Lower leg skin (tissue), 4 donors: ENCODE measurements at places on chromosomes 2 and 18. TPM values are rescaled to one million over a fixed set of nuclear protein-coding genes. Genes with fewer than 3 reads are reported as not detected.

The GNAL gene
- 15.1 TPM for total RNA-seq

The BIRC6 gene
- 146 TPM for total RNA-seq

The CHRNG gene
- total RNA-seq, result not detected

The PLCL1 gene
- 3.1 TPM for total RNA-seq

The IGFBP5 gene
- 103 TPM for total RNA-seq

The LRRC30 gene
- not detected for total RNA-seq

The ANTXR1 gene
- 43.3 TPM for total RNA-seq

The DHX57 gene
- total RNA-seq, result 19.8 TPM

The SKA1 gene
- total RNA-seq, result 0.07 TPM

The LBX2 gene
- not detected for total RNA-seq

The DPYSL5 gene
- not detected for total RNA-seq

The TCF4 gene
- total RNA-seq, result 98.4 TPM

The SP140L gene
- total RNA-seq, result 1.3 TPM

The SKOR2 gene
- total RNA-seq, result not detected

The HOXD10 gene
- 0.29 TPM for total RNA-seq

The ADI1 gene
- 33.2 TPM for total RNA-seq

The METTL21A gene
- 4.5 TPM for total RNA-seq

The CYP20A1 gene
- total RNA-seq, result 25.5 TPM

The ALPI gene
- total RNA-seq, result not detected

The LCT gene
- 0.15 TPM for total RNA-seq

The SLC23A3 gene
- total RNA-seq, result 4.4 TPM

The VWC2L gene
- total RNA-seq, result not detected

The WDSUB1 gene
- total RNA-seq, result 2.8 TPM

The ARHGAP15 gene
- 1.9 TPM for total RNA-seq

The TPO gene
- 3.3 TPM for total RNA-seq

The UGT1A1 gene
- 0.80 TPM for total RNA-seq

The SPEG gene
- total RNA-seq, result 3.3 TPM

The GAL3ST2 gene
- 0.34 TPM for total RNA-seq

The STPG4 gene
- total RNA-seq, result 4.1 TPM

The GPAT2 gene
- 0.38 TPM for total RNA-seq

The GALNT3 gene
- total RNA-seq, result 14.2 TPM

The TFPI gene
- total RNA-seq, result 15.7 TPM

The ASB18 gene
- total RNA-seq, result not detected

The RNF125 gene
- 8.1 TPM for total RNA-seq

The MC2R gene
- not detected for total RNA-seq

The INPP5D gene
- 12.1 TPM for total RNA-seq

The SATB2 gene
- total RNA-seq, result 3.7 TPM

The IGFBP2 gene
- total RNA-seq, result 8.7 TPM

The GCG gene
- total RNA-seq, result not detected

The CD226 gene
- total RNA-seq, result 0.29 TPM

The SERPINB13 gene
- 15.4 TPM for total RNA-seq

The KCNG2 gene
- 0.84 TPM for total RNA-seq

The IL1RN gene
- 178 TPM for total RNA-seq

The NDUFB3 gene
- total RNA-seq, result 46.8 TPM

The IL36B gene
- total RNA-seq, result 9.5 TPM
